ENCODE measurements at places on chromosomes 16 and 17.

GRCh38 chr17:17321356-17322025, 18.3 kb downstream of the NT5M start:
- no peak for DNase-seq

GRCh38 chr17:63675607-63676546, 24.0 kb downstream of the LIMD2 start:
- no peak for DNase-seq

DNA sequence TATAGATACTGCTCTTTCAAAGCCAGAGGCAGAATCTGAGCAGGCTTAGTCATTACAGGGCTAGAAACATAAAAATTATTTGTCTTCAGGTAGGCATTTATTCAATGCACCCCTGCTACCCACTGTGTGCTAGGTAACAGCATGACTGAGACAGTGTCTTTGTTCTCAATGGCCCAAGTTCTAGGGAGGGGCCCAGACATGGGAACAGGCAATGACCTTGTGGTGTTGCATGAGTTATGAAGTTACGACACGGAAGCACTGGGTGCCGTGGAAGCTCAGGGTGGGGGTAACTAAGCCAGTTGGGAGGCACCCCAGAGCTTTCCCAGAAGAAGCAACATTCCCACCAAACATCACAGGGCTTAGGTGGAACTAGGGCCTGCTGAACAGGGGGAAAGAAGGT, 87.0 kb downstream of the CPPED1 start:
- no peak for DNase-seq

- no peak for DNase-seq
Observed at GRCh38 chr16:35409503-35409902, 1950.1 kb downstream of the TP53TG3F start.

DNA sequence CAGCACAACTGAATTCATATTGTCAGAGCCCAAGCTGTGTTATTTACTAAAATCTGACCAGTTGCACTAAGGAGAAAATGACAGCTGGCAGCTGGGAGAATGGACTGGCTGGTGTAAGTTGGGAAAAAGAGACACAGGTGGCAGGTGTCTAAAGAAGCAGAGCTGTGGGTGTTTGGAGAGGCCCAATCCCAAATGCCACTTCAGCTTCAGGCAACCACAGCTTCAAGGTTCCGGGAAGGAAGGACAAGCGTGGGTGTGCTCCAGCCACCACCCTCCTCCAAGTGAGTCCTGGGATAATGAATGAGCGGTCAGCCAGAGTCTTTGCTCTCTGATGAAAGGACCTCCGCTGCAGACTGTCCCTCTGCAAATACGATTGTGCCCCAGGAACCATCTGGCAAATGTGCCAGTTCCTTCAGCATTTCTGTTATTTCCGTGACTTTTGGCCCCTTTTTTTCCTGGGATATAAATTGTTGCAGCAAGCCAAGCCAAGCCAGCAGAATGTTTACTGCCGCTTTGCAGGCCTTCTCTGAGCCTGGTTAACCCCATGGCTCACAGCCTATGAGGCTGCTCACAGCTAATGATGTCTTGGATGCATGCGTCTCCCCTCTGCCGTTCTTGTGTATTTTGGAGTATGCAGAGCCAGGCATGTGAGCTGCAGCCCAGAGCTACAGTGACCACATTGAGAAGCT, 9.5 kb upstream of the RHBDL3 start:
- DNase-seq, result no peak

Measured in activated T-cell treated with anti-CD3 and anti-CD28 coated beads for 1 hour (primary cell).